ENCODE measurements at places on chromosomes 16 and 17.
A peak's percentile ranks its signal among the peaks of the same experiment; 100 is the strongest.

DNA sequence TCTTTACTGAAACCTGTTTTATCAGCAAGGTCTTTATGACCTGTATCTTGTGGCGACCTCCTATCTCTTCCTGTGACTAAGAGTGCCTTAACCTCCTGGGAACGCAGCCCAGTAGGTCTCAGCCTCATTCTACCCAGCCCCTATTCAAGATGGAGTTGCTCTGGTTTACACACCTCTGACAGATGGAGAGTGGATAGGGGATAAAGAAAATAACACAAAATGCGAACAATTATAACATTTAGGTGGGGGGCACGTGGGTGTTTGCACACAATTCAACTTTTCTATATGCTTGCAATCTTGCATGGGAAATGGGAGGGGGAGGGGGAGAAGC, 83.3 kb downstream of the RMI2 start:
- no peak for DNase-seq

GRCh38 chr17:38663125-38663751, 11.5 kb downstream of the EPOP start:
- no peak for DNase-seq

DNA sequence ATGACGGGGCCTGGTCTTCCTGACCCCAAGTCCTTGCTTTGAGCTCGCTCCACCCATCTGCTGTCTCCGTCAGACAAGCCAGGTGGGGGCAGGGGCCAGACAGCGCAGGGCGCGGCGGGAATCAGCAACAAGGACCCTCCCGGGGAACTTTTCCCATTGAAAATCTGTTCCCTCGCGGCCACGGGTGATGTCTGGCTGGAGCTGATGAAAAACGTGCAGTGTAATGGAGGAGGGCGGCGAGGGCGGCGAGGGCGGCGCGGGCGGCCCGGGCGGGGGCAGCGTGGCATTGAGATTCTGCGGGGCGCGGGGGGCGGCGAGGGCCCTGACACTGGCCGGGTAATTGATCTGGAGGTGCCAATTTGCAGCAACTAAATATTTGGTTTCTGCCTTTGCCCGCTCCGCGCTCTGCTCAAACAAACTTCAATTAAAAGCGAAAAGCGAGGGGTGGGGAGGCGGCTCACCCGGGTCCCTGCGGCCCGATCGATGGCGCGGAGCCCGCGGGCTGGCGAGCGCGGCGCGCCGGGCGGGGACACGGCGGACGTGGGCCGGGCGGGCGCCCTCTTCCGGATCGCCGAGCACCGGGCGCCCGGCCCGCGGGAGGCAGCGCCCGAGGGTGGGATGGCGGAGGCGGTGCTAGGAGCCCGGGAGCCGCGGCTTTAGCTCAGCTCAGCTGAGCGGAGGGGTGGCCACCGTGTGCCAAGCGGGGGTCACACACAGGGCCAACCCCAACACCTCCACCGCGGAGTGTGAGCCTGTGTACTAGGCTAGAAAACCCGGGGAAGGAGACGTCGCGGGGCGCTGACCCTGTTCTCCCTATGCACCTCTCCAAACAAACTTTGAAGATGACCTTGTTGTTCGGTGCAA, 32.4 kb downstream of the DCAKD start:
- no peak for DNase-seq

GRCh38 chr17:74490716-74491115, 24.3 kb downstream of the CD300A start:
- DNase-seq, result no peak

- DNase-seq, result no peak
Measured at GRCh38 chr17:20202141-20202621, 193.0 kb downstream of the SPECC1 start.

DNA sequence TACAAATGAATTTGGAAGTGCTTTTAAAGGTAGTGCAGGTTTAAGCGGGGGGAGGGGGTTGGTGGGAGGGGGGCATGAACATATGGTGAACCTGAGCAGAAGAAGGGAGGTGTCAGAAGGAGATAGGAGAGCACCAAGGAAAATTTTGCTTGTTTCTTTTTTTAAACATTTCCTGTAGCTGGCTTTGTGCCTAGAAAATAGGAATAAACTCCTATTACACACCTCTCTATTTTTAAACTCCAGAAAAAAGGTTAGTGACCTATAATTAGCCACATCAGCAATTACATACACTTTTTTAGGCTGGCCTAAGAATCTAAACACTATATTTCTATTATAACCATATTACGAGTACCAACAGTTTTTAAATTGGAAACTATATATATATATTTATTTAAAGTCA, 159.1 kb downstream of the SKAP1 start:
- DNase-seq, result no peak

GRCh38 chr17:75418531-75418930, 13.1 kb upstream of the GRB2 start:
- no peak for DNase-seq

DNA sequence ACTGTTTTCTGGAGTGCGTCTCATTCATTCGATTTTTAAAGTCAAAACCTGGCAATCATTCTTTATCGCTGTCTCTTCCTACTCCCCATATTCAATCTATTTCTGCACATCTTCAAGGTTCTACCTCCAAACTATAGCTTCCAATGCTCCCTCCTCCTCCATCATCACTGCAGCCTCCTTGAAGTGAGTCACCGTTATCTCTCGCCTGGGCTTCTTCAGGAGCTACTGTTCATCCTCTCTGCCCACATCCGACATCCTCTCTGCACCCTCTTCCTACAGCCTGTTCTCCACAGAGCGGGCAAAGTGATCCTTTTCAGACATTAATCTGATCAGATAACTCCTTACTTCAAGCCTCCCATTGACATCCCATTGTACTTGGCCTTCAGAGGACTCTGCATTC, 144.2 kb upstream of the DNAH9 start:
- DNase-seq, result no peak

- no peak for DNase-seq
Measured at GRCh38 chr17:72761431-72761830, 331.1 kb downstream of the SLC39A11 start.

GRCh38 chr16:88346680-88347505, 35.9 kb upstream of the ZNF469 start:
- DNase-seq, result no peak

DNA sequence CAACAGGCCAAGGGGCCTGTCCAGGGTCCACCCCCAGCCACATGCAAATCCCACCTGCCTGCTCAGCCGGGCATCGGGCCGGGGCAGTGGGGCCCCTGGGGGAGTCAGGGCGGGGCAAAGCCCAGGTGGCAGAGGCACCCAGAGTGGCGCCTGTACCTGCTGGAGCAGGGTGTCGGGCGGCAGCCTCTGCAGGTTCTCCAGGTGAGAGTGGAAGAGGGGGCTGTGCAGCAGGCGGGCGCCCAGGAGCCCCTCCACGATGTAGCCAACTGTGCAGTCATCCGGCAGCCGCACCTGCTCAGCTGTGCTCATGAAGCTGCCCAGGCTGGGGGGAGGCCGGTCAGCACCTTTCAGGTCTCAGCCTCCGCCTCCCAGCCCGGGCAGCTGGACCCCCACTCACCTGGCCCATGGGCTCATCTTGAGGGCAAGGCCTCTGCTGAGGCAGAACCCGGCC, 2.1 kb downstream of the RFNG start:
- DNase-seq, result no peak

DNA sequence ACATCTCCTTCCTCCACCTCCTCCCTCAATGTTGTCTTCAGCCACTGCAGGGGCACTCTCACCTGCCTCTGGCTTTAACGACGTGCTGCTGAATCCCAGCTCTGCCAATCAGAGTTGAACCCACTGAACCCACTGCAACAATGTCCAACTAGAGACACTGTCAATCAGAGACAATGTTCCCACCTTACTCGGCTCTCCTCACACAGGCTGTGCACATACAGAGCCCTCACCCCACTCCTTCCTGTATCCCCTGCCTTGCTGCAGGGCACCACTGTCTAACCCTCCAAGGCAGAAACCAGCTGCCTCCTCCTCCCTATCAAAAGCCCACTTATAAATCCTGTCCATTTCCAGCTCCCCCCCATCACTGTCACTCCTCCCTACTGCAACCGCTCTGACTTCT, 58.7 kb downstream of the ANKRD11 start:
- DNase-seq, result no peak

DNA sequence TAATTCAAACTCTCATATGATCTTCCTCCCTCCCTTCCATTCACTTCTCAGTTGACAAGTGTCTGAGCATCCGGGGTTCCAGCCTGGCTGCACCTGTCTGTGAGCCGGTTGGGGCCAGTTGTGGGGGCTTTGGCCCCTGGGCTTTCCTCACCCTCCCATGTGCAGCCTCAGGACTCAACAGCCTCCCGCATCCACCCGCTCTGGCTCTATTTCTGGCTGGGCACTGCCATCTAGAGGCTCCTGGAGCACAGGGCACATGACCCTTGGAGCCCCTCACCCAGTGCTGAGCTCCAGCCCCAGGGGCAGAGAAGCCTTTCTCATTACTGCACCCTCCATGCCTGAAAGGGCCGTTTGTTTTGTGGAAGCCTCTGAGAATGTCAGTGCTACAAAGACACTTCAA, 43.3 kb downstream of the HAPSTR1 start:
- peak; percentile 39 for DNase-seq

GRCh38 chr16:77856438-77857160, 68.2 kb downstream of the VAT1L start:
- no peak for DNase-seq

GRCh38 chr16:66326991-66327513, 39.4 kb upstream of the CDH5 start:
- no peak for DNase-seq

GRCh38 chr16:49643429-49644144, 212.3 kb downstream of the ZNF423 start:
- DNase-seq, result no peak

DNA sequence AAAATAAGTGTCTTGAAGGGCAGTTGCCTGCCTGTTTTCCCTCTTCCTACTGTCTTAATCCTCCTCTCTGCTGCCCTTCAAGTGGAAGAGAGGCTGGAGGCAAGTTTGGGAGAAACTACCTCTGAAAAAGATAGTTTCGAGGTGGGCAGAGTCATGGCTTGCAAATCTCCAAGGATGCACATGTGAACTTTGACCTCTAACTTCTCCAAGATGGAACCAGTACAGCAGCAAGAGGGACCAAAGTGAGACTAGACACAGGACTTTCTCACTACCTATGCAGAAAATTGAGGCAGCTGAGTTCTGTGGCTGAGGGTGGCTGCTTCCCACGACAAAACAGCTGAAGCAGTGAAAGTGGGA, 887 bp upstream of the KCNH4 start:
- no peak for DNase-seq

DNA sequence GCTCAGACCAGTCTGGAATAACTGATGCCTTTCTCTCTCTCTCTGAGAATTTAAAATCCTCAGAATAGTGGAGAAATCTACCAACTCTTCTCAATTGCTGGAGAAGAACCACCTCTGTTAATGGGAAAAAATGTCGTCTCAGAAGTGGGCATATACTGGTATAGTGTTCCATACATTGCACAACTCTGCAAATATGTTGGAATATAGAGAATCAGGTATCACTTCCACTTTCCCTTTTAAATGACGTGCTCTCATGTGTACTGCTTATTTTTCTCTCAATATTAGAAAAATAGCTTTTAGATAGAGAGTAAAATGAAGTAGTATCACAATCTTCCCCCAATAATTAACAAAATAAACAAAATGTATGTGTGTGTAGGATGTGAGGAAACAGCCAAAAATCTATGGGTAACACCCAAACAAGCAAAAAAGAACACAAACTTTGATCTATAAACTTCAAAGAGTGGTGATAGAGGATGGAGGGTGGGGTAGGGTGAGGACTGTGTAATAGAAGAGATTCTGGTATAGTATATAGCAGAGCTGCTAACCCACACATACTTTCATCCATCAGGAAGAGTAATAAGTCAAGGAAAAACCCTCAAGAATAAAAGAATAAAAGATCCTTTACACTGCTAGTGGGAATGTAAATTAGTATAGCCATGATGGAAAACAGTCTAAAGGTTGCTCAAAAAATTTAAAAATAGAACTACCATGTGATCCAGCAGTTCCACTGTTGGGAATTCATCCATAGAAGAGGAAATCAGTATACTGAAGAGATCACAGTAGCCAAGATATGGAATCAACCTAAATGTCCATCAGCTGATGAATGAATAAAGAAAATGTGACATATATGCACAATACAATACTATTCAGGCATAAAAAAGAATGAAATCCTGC, 46.9 kb downstream of the NFATC3 start:
- no peak for DNase-seq

DNA sequence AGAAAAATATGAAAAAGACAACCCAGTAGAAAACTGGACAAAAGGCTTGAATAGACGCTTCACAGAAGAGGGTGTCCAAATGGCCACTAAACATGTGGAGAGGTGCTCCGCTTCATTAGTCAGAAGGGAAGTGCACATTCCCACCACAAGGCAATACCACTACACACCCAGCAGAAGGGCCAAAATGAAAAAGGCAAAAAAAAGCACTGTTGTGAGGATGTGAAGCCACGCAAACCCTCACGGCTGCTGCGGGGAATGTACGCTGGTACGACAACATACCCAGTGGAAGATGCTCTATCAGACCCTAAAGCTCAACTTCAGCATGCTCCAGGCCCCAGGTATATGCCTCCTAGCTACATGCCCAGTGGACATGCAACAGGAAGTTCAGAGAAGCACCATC, 17.0 kb downstream of the PIK3R5 start:
- no peak for DNase-seq

GRCh38 chr17:32551186-32551955, 64.6 kb downstream of the CDK5R1 start:
- DNase-seq, result no peak

GRCh38 chr17:38798614-38799500, 499 bp downstream of the PIP4K2B start:
- DNase-seq, result no peak

All from stimulated activated naive CD4-positive, alpha-beta T cell (primary cell).